Jurkat, Clone E6-1 (cell line): ENCODE measurements at places on chromosomes 11 and 22.

- no peak for DNase-seq
Observed at GRCh38 chr11:63552921-63553320, 10.3 kb downstream of the PLAAT2 start.

GRCh38 chr22:43197271-43197941, 10.5 kb upstream of the TTLL12 start:
- no peak for DNase-seq

DNA sequence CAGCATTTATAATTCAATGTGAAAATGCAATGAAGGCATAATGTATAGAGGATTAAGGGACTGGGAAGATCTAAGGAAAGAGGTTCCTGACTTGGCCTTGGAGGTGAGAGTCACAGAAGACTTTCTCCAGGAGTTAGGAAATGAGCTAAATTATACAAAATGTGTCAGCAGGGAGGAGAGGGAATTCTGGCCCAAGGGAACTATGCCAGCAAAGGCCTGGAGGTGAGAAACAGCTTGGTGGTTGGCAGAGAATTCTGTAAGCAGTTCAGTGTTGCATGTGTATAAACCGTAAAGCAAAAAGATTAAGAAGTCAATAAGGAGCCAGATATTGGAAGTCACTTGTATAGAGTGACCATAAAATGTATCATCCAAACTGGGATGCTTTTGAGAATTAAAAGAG, 142.2 kb upstream of the SESN3 start:
- DNase-seq: no peak

DNA sequence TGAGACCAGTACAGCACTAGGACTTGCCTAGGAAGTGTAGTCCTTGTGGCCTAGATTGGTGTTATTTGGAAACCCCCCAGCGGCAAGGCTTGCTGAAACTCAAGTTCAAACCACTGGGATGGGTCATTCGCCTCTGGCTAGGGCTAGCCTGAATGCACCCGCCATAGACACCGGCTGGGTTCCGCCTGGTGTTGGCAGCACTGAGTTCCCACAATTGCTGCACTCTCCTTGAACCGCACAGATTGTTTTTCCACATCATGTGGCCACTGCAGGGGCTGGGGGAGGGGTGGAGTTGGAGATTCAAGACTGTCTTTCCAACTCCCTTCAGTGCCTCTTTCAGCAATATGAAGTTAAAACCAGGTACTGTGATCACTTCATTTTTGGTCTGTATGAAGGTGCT, 43.1 kb downstream of the CCDC73 start:
- no peak for DNase-seq

DNA sequence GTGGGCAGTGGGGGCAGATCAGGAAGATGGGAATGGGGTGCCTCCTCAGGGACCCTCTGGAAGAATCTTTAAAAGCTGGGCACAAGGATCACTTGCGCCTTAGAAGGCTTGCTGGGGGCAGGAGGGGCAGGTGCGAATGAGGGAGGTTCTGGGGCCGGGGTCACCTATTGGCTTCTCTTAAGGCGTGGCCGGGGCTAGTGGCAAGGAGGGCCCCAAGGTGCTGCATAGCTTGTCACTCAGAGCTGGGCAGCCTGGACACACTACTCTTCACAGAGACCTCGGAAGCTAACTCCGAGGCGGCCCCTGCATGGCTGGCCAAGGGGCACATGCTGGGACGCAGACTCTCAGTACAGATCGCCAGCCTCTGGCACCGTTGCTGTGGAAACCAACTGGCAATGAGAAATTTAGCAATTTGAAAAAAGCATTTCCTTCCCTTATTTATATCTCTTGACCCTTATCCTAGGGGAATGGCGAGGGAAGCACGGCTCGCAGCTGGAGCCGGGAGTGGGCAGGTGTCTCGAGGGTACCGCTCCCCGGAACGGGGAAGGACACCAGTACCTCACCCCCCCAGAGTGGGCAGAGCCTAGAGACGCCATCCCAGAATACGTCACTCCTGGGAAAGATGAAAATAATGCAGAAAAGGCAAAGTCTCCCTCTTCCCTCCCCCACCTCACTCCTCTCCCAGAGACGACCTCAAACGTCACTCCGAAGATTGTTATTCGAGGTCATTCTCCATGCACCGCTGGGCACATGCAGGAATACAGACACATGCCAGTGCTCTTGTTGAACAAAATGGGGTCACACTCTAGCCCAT, 188.1 kb downstream of the CTTN start:
- DNase-seq: no peak

DNA sequence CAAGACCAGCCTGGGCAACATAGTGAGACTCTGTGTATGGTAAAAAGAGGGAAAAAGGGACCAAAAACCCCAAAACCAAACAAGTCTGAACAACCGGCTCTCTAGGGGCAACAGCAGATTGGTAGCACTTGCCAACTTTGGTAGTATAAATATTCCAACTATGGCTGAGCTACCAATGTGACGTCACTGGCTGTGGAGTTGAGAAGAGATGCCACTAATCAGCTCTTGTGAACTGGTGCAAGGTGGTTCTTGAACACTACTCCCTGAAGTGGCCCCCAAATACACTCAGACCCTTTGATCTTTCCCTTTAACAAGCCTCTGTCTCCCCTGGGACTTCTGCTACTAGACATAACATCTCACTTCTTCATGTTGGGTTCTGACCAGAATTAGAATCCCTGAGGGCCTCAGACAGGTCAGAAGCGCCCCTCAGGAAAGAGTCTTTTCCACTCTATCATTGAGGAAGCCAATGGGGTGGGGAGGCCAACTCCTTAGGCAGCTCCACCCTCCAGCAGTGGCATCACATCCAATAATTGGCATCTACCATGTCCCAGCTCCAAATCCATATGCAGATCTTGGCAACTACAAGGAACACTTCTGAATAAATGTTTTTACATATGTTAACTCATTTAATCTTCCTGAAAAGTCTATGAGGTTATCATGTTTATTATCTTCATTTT, 49.2 kb downstream of the RPL27A start:
- no peak for DNase-seq

- DNase-seq: no peak
Observed at GRCh38 chr11:106031202-106031810, 9.3 kb upstream of the MSANTD4 start.

DNA sequence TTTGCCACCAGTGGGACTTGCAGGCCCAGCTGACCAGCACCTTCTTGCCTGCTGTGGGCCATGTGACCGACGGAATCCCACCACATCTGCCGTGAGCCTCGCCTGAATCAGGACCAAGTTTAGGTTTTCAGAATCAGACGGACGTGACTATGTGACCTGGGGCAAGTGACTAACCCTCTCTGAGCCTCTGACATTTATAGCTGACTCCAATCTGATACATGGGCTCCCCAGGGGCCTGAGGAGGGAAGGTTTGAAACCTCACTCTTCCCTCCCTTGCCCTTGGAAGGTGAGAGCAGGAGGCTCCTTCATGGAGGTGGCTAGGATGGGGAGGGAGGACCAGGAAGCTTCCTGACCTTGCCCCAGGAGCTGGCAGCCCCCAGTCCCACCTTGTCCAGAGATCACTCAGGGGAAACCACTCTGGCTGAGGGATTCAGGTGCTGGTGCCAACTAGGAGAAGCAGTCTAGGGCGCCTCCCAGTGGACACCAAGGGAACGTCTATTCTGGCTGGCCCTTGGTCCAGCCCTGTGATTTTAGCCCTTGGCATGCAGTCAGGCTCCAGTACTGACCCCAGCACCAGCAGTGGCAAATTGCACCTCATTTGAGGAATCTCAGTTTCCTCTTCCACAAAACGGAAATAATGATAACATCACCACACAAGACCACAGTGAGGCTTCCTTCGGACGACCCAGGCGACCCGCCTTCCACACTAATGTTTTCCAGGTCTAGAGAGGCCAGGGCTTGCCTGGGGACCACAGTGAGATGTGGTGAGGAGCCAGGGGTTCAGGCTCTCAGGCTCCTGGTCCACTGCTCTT, 47.2 kb upstream of the SYT7 start:
- no peak for DNase-seq

- no peak for DNase-seq
Observed at GRCh38 chr11:86782742-86783141, 17.6 kb upstream of the PRSS23 start.

DNA sequence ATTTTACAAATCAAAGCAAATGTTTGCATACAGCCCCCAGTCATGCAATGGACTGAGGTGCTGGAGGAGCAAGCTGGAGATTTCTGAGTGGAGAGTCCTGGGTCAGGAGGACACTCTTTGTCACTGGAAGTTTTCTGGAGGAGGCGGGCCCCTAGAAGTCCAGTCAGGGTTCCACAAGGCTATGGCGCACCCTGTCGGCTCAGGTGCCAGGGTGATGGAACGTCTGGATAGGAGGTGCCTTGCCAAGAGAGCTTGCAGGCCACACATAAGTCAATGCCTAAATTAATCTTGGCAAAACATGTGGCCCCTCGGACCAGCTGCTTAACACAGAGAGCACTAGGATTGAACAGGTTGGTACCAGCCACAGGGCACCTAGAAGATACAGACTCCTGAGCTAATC, 174.7 kb upstream of the CADM1 start:
- no peak for DNase-seq

DNA sequence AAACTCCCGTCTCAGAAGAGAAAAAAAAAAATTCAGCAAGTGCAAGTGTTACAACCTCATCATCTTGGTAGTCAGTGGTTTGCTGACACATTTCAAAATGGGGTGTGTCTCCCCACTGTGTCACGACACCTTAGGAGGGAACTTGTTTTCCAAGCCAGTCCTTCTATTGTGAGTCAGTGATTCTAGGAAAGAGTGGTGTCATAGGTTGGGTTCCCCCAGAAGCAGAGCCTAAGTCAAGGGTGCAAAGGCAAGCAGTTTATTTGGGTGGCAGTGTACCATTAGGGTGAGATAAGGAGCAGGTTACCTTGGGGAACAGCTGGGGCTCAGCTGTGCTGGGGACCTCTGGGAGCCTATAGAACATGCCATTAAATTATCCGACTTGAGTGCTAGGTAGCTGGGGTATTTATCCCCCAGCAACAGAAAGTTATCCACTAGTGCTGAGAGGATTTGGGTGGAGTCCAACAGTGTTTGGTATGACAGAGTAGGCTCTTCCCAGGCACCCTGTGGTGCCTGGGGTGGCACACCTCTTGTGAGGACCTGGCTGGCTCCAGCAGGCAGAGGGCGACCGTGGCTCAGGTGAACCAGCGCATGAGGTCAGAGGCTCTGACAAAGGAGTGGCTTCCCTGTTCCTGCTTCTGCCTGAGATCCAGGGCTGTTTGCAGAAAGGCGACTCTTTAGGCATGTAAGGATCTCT, 41.7 kb downstream of the KIAA1671 start:
- DNase-seq: no peak

DNA sequence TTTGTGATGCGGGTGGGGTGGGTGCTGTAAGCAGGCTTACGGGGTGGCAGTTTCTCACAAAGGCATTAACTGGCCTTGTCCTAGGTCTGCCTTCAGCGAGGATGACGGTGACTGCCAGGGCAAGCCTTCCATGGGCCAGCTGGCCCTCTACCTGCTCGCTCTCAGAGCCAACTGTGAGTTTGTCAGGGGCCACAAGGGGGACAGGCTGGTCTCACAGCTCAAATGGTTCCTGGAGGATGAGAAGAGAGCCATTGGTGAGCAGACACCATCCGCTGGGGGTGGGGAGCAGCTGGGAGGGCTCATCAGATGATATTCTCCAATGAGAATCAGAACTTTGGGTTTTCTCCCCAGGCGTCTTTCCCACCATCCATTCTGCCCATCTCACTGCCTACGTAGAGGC, 5.8 kb downstream of the TCN2 start:
- DNase-seq: no peak

DNA sequence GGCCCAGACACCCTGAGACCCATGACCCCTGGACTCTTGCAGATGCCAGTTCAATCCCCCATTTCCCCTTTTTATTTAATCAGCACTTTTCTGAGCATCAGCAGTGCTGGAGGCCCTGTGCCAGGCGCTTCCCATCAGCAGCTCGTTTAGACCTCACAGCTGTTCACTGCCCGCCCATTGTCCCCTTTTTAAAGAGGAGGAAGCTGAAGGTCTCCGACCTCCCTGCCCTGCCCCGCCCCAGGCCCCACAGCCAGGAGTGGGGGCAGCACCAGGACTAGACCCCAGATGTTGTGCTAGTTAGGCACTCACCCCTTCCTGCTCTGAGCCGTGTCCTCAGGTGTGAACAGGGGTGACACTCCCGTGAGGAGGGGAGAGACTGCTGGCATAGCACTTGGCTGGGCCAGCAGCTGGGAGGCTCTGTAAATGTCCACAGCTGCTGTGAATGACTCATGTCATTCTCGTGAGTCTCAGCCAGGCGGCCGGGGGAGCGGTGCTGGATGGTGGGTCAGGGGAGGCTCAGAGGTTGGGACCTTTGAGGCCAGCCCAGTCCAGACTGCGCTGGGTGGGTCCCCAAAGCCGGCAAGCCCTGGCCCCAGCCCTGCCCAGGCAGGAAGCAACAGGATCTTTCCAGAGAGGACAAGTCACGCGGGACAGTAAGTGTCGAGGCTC, 19.9 kb downstream of the EMID1 start:
- DNase-seq: no peak

GRCh38 chr11:100740440-100740839, 53.4 kb downstream of the ARHGAP42 start:
- no peak for DNase-seq

DNA sequence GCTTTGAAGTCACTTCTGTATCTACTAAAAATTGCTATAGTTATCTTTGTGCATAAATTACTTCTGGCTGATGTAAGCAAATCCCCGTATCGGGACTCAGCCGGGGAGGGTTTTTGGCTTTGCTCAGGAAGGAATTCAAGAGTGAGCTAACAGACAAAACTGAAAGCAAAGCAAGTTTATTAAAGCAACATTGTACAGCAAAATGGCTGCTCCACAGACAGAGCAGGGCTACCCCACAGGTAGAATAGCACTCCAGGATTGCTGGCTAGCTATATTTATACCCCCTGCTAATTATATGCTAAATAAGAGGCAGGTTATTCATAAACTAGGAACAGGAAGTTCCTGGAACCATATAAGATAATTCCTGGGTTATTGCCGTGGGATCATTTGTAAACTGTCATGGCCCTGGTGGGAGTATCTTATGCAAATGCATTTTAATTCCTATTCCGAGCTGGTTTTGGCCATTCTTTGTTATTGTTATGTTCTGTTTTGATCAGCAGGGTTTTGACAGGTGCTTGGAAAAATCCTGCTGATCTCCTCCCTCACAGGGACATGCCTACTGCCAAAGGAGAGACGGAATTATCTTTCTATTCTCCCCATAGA, 15.2 kb downstream of the MIF start:
- no peak for DNase-seq

- no peak for DNase-seq
Observed at GRCh38 chr22:45424241-45424731, 10.8 kb downstream of the RIBC2 start.

DNA sequence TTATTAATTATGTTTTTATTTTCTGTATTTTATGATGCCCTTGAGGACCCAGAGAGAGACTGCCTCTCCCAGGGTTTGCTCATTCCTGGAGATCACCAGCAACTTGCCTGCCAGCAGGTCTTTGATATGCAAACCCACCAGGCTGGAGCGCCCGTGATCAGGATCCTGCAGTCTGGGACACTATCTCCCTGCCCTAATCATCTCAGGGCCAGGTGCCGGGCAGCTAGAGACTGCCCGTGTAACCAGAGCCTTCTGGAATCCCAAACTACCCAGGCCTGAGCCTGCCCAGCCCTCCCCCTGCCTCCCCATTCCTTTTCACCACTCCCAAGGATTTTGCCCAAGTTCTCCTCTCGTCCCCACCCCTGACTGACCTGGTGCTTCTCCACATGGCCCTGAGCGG, 52.2 kb upstream of the B3GAT1 start:
- DNase-seq: no peak

- no peak for DNase-seq
Observed at GRCh38 chr22:45584121-45584570, 81.5 kb downstream of the FBLN1 start.
